ENCODE measurements at places on chromosomes 7 and 10. TPM values are rescaled to one million over a fixed set of nuclear protein-coding genes. Genes with fewer than 3 reads are reported as not detected.

The ACHE gene
- polyA plus RNA-seq, result 3.2 TPM

The CRHR2 gene
- not detected for polyA plus RNA-seq

The SEPHS1 gene
- polyA plus RNA-seq, result 130 TPM

The EZH2 gene
- polyA plus RNA-seq, result 37.7 TPM

The POLR3A gene
- polyA plus RNA-seq, result 16.0 TPM

The TAS2R3 gene
- polyA plus RNA-seq, result 0.80 TPM

The HELLS gene
- 31.2 TPM for polyA plus RNA-seq

The PSD gene
- polyA plus RNA-seq, result 6.9 TPM

The KEL gene
- polyA plus RNA-seq, result 1.3 TPM

The FRMPD2 gene
- polyA plus RNA-seq, result 0.55 TPM

The ADARB2 gene
- polyA plus RNA-seq, result 1.4 TPM

The VPS37D gene
- 10.0 TPM for polyA plus RNA-seq

The FAS gene
- 12.4 TPM for polyA plus RNA-seq

The IMMP2L gene
- polyA plus RNA-seq, result 48.2 TPM

The FAM24B gene
- polyA plus RNA-seq, result 3.8 TPM

The RTKN2 gene
- polyA plus RNA-seq, result 9.2 TPM

The MYL10 gene
- 0.35 TPM for polyA plus RNA-seq

The TMEM225B gene
- 2.7 TPM for polyA plus RNA-seq

The LRRC61 gene
- polyA plus RNA-seq, result 27.1 TPM

The GBX1 gene
- polyA plus RNA-seq, result 0.14 TPM

The INSYN2A gene
- polyA plus RNA-seq, result 7.3 TPM

The PPP1R17 gene
- not detected for polyA plus RNA-seq

The KLLN gene
- polyA plus RNA-seq, result 1.5 TPM

The SMURF1 gene
- polyA plus RNA-seq, result 15.2 TPM

The CLEC2L gene
- 0.69 TPM for polyA plus RNA-seq

The EPHA1 gene
- polyA plus RNA-seq, result 17.0 TPM

The HEPACAM2 gene
- polyA plus RNA-seq, result 8.1 TPM

The ZC3HAV1L gene
- polyA plus RNA-seq, result 14.3 TPM

The DEPP1 gene
- 7.2 TPM for polyA plus RNA-seq

The FANK1 gene
- polyA plus RNA-seq, result 7.8 TPM

The CACNA2D1 gene
- 27.1 TPM for polyA plus RNA-seq

All from right renal cortex interstitium (tissue), 3 donors.